IMR-90 (cell line): ENCODE measurements at places on chromosomes 2 and 18. TPM values are rescaled to one million over a fixed set of nuclear protein-coding genes. Genes with fewer than 3 reads are reported as not detected.

NOL4 gene
- not detected in 2 replicates for polyA plus RNA-seq

GTF2A1L gene
- polyA plus RNA-seq: not detected in 2 replicates

SERPINB10 gene
- not detected in 2 replicates for polyA plus RNA-seq

TMEM182 gene
- polyA plus RNA-seq: 0.89 and 1.4 TPM in 2 replicates

ZNF396 gene
- polyA plus RNA-seq: 0.13 and 0.26 TPM in 2 replicates

RFTN2 gene
- 0.44 and 0.73 TPM in 2 replicates for polyA plus RNA-seq

MSTN gene
- polyA plus RNA-seq: not detected in 2 replicates

SLC30A3 gene
- polyA plus RNA-seq: 0.15 and 0.17 TPM in 2 replicates

POTEE gene
- polyA plus RNA-seq: 0.02 TPM in 1 of 2 replicates, not detected in the other

SAG gene
- not detected in 2 replicates for polyA plus RNA-seq

CLHC1 gene
- polyA plus RNA-seq: 4.1 and 5.3 TPM in 2 replicates

RAX gene
- polyA plus RNA-seq: not detected in 2 replicates

UGT1A8 gene
- polyA plus RNA-seq: not detected in 2 replicates

SIGLEC15 gene
- polyA plus RNA-seq: 1.8 and 2.2 TPM in 2 replicates

TUBB8B gene
- not detected in 2 replicates for polyA plus RNA-seq

GRHL1 gene
- 0.21 and 0.26 TPM in 2 replicates for polyA plus RNA-seq

SERPINB5 gene
- polyA plus RNA-seq: not detected in 2 replicates

FEV gene
- not detected in 2 replicates for polyA plus RNA-seq

SERPINB11 gene
- 0.12 TPM in 1 of 2 replicates, not detected in the other for polyA plus RNA-seq

INO80B gene
- 9.2 and 10.5 TPM in 2 replicates for polyA plus RNA-seq

OSGEPL1 gene
- 4.1 and 5.0 TPM in 2 replicates for polyA plus RNA-seq

KCNF1 gene
- 1.4 TPM in 2 replicates for polyA plus RNA-seq

ANO7 gene
- polyA plus RNA-seq: 3.4 and 3.8 TPM in 2 replicates

ATP6V1B1 gene
- 1.3 and 1.4 TPM in 2 replicates for polyA plus RNA-seq

ORC4 gene
- 9.3 and 20.6 TPM in 2 replicates for polyA plus RNA-seq

CREG2 gene
- 0.17 and 0.24 TPM in 2 replicates for polyA plus RNA-seq

NAT8 gene
- not detected in 2 replicates for polyA plus RNA-seq

KIF1A gene
- not detected in 2 replicates for polyA plus RNA-seq

SETBP1 gene
- 0.16 and 0.19 TPM in 2 replicates for polyA plus RNA-seq

AGPS gene
- 5.5 and 6.6 TPM in 2 replicates for polyA plus RNA-seq

AGFG1 gene
- polyA plus RNA-seq: 58.1 and 58.4 TPM in 2 replicates

UNC80 gene
- polyA plus RNA-seq: not detected in 2 replicates

RGPD4 gene
- polyA plus RNA-seq: not detected in 2 replicates

PIEZO2 gene
- polyA plus RNA-seq: 2.2 and 2.4 TPM in 2 replicates

SLC19A3 gene
- polyA plus RNA-seq: not detected in 2 replicates

TMEM247 gene
- not detected in 2 replicates for polyA plus RNA-seq

TGFA gene
- not detected in 2 replicates for polyA plus RNA-seq

CYP26B1 gene
- polyA plus RNA-seq: 0.01 and 0.02 TPM in 2 replicates

GATA6 gene
- 4.0 and 4.2 TPM in 2 replicates for polyA plus RNA-seq

VWA3B gene
- not detected in 2 replicates for polyA plus RNA-seq

NCK2 gene
- 22.2 and 29.5 TPM in 2 replicates for polyA plus RNA-seq

REG3G gene
- polyA plus RNA-seq: not detected in 2 replicates

UPP2 gene
- polyA plus RNA-seq: not detected in 2 replicates

MARCHF4 gene
- 12.0 and 12.9 TPM in 2 replicates for polyA plus RNA-seq
